PC-9 (cell line): ENCODE measurements at places on chromosomes 13 and 19. TPM values are rescaled to one million over a fixed set of nuclear protein-coding genes. Genes with fewer than 3 reads are reported as not detected.

- peaks cover 70% of the 10 kb centered on the region for H3K27me3 ChIP-seq
- no peak overlapping the region for H3K27ac ChIP-seq
- DNase-seq: no peak
- no peaks in the 10 kb centered on the region for H3K36me3 ChIP-seq
- H3K4me3 ChIP-seq: no peak overlapping the region
- no peaks in the 10 kb centered on the region for H3K4me1 ChIP-seq
Measured at GRCh38 chr19:50780753-50781435, 9.3 kb upstream of the ACP4 start.

DNA sequence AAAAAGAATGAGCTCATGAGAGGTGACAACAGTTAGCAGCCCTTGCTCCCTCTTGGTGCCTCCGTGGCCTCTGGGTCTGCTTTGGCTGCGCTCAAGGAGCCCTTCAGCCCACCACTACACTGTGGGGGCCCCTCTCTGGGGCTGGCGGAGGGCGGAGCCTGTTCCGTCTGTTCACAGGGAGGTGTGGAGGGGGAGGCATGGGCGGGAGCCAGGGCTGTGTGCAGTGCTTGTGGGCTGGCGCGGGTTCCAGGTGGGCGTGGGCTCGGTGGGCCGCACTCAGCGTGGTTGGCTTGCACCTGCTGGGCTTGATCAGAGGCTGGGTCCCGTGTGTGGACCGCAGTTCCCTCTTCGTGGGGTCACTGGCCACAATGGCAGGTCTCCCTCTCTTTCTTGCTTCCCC is 953.4 kb upstream of the PRR20A start:
- H3K36me3 ChIP-seq: no peaks in the 10 kb centered on the region
- H3K4me3 ChIP-seq: no peak overlapping the region

DNA sequence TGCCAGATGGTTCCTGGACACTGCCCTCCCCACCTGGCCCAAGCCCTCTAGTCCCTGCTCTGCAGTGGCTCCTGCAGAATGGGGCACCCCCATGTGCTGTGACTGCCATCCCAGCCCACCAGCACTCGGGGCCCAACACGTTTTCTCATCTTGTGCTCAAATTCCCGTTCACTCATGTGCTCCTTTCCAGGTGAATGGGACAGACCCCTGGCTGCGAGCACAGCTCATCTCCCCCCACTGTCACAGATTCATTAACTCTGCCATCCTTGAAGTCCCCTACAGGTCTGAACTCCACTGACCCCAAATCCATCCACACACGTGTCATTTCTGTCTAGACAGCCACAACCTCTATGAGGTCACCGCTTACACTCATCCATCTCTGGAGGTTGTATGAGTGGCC is 23.6 kb downstream of the TUBA3C start:
- no peak overlapping the region for H3K27ac ChIP-seq
- H3K27me3 ChIP-seq: 0 out of 2 replicates have a peak, but pooled peaks cover 2% of the 10 kb centered on the region
- H3K4me3 ChIP-seq: no peak overlapping the region
- no peaks in the 10 kb centered on the region for H3K36me3 ChIP-seq
- no peak for DNase-seq

RFPL4AL1 gene
- not detected in 2 replicates for total RNA-seq
